ENCODE measurements at places on chromosomes 4 and X. TPM values are rescaled to one million over a fixed set of nuclear protein-coding genes. Genes with fewer than 3 reads are reported as not detected.

The TCEAL2 gene
- 47.2 TPM for polyA plus RNA-seq

The MTTP gene
- 5.8 TPM for polyA plus RNA-seq

The TAF7L gene
- polyA plus RNA-seq, result 0.30 TPM

The SSX4 gene
- not detected for polyA plus RNA-seq

The AMBN gene
- polyA plus RNA-seq, result not detected

The TTC29 gene
- polyA plus RNA-seq, result 0.82 TPM

The TBC1D1 gene
- 182 TPM for polyA plus RNA-seq

The EGF gene
- 72.8 TPM for polyA plus RNA-seq

The ZIC3 gene
- not detected for polyA plus RNA-seq

The MAGEA10 gene
- not detected for polyA plus RNA-seq

The DDX3X gene
- 43.6 TPM for polyA plus RNA-seq

The CXCL3 gene
- 0.97 TPM for polyA plus RNA-seq

The OTOP1 gene
- polyA plus RNA-seq, result not detected

The ERCC6L gene
- not detected for polyA plus RNA-seq

The ARMCX2 gene
- 38.4 TPM for polyA plus RNA-seq

The PPBP gene
- polyA plus RNA-seq, result 1.5 TPM

The TASL gene
- 0.22 TPM for polyA plus RNA-seq

The SNCA gene
- polyA plus RNA-seq, result 17.1 TPM

The ATP1B4 gene
- not detected for polyA plus RNA-seq

The SPINK2 gene
- not detected for polyA plus RNA-seq

The ARX gene
- polyA plus RNA-seq, result 0.13 TPM

The IL2 gene
- not detected for polyA plus RNA-seq

The ZNF732 gene
- polyA plus RNA-seq, result not detected

The LRAT gene
- 0.15 TPM for polyA plus RNA-seq

The CT45A10 gene
- not detected for polyA plus RNA-seq
